Activated CD8-positive, alpha-beta T cell treated with anti-CD3 and anti-CD28 coated beads, Interleukin-2, amount 10 ng/mL, durations not matched to agents 7 days and 5 days (primary cell): ENCODE measurements at places on chromosomes 3 and 15. TPM values are rescaled to one million over a fixed set of nuclear protein-coding genes. Genes with fewer than 3 reads are reported as not detected.

DNA sequence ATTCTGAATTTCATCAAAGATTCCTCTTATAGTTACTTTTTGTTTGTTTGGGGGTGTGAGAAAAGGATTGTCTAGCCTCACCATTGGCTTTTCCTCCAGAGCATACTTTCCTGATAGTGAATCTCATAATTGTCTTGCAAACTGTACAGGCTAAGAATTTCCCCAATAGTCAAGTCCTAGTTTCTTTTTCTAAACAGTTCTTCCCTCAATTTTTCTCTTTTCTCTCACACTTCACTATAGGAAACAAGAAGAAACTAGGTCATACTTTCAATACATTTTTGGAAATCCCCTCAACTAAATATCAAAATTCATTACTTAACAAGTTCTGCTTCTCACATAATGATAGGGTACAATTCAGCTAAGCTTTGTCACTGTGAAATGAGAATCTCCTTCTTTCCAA lies 241.9 kb downstream of the IL20RB start:
- DNase-seq: no peak

GRCh38 chr3:157059181-157059580 lies 100.8 kb downstream of the CCNL1 start:
- DNase-seq: no peak

DNA sequence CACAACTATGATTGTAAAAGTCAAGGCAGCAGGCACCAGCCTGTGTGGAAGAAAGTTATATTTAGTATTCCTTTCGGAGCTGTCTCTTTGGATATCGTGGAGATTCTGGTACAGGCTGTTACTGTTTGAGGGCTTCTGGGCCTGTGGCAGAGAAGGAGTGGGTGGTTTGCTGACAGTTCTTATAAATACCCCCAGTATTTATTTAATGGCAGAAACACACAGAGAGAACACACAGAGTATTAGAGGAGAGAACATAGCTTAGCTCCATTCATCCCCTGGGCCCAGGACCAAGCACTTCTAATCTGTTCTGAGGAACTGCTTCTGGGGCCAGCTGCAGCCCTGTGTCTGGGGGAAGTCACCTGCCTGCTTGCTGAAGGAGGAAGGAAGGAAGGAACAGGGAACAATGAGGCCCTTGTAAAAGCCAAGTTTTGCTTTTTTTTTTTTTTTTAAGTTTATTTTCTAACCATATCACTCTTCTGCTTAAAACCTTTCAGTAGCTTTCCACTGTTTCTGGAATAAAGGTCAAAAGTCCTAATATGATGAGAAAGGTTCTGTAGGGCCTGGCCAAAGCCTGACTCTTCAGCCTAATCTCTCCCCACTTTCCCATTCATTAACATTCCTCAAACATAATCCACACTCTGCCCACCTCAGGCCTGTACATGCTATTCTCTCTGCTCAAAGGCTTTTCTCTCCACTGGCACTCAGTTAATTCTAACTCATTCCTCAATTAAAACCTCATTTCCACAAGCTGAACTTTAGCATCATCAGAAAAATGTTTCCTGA lies 11.8 kb upstream of the PP2D1 start:
- DNase-seq: no peak

DNA sequence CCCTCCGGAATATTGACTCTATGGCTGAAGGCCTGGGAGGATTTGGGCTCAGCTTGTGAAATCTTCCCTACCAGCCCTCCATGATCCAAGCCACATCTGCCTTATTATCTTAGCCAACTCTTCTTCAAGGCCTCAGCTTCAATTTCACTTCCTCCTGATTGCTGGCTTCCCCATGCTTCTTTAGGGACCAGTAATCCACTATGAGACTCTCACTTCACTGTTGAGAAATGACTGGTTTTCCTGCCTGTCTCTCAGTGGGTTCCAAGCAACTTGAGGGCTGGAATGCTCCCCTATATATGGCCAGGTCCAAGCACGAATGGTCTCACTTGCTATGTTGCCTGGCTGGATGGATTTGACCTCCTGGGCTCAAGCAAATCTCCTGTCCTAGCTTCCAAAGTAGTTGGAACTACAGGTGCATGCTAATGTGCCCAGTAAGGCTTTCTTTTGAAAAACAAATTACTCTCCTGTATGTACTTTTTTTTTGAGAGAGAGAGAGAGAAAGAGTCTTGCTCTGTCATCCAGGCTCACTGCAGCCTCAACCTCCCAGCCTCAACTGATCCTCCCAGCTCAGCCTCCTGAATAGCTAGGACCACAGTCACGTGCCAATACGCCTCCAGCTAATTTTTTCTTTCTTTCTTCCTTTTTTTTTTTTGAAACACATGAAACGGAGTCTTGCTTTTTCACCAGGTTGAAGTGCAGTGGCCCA lies 7.9 kb upstream of the PIK3CB start:
- no peak for DNase-seq

DNA sequence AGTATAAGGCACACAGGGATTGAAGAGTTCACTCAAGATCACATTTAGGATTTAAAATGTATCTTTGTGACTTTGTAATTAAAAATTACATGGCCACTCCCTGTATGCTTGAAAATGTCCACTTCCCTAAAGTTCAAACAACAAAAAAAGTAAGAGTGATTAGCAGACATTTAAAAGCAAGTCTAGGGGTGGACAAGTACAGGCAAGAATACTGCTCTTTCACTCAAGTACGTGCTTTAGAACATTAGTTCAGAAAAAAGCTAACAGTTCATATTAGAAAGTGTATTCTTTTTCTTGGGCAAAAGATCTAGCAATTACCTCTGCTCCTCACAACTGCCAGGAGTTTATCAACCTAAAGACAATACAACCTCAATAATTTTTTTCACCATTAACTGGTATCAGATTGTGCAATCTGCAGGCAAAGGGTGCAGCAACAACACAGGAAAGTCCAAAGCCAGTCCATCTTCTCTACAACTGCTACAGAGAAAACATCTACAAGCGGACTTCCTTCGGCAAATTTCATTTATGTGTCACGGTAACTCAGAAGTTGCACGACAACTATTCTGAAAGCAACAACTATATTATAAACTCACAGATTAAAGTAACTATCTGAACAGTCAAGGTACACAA lies 18.1 kb downstream of the CHSY1 start:
- DNase-seq: no peak

DNA sequence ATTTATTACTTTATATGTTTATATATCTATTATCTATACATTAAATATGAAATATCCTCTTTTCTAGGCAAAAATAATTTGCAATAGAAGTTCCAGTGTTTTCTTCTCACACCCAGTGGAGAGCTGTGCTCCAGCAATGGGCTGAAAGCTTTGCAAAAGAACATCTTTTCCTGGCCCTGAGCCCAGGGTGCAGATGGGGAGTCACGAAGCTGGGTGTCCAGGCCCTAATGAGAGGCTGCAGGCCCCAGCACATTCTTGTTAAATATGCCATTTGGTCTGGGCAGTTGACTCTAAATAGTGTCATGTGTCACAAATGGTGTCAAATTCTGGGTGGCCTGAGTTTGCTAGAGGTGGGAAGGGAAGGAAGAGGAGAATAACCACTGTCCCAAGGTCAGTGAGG lies 5.7 kb downstream of the NTRK3 start:
- DNase-seq: no peak

DNA sequence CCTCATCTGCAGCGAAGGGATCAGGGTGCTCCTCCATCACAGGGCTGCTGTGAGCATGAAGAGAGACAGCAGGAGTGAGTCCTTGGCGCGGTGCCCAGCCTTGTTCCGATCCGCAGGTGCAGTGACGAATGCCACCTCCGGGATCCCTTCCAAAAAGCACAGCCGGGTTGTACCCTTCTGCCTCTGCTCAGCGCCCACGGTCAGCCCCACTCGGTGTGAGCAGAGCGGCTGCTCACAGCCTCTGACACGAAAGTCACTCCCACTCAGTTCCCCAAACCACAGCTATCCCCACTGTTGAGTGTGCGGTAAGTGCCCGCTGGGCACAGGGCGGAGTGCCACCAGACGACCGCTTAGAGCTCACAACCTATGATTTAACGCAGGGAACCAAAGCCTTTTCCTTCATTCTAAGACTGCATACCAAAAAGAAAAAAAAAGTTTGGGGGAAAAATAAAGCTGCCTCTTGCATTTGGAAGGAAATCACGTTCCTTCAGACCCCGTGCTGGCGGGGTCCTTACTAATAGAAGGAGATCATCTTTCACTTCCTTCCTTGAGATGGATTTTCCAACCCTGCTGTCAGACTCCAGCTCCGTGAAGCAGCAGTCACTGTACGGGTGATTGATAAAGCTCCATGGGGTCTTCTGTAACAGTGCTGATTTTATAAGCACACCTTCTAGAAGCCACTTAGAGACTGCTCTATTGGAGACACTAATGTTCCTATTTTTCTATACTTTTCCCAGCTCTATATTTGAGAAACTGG lies 34.7 kb upstream of the TUBGCP5 start:
- no peak for DNase-seq

DNA sequence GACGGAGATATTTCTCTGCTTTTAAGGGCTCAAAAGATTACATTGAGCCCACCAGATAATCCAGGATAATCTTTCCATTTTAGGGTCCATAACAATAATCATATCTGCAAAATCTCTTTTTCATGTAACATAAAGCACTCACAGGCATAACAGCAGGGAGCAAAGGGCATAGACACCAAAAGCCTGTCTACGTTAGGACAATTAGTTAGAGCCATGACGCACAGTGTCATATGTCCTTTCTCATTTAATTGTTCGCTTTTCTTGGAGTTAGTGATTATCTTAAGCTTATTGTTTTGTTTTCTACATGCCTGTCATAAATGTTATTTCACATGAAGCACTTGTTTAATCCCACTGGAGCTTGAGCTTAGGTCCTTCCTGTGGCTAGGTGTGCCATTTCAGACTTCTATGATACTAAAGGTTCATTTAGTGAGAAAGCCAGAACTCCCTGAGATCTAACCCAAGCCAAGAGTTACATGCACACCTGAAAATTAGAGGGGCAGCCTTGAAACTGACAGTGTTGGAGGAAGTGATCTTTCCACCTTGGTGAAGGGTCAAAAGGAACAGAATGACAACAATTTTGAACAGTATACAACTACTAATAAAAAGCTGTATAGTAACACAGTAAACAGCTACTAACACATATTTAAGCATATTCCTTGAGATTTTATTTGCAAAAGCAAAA lies 11.7 kb upstream of the HHATL start:
- DNase-seq: no peak

DNA sequence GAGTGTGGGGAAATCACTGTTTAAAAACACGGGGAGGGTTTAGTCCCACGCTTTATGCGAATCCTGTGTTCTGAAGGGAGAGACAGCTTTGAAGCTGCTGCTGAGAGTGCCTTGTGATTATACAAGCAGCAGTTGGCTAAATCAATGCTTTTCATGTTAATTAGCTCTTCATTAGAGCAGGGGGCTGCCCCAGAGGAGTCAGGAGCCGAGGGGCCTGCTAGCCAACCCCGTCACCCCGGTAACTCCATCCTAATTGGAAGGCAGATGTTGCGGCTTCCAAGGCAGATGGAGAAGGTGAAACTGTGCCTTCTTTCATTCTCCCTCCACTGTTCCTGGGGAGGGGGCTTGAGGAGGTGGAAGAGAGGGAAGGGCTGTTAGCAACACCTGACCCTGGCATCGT lies 92.4 kb upstream of the ANKRD34C start:
- DNase-seq: no peak

GRCh38 chr3:140508550-140508949 lies 169.3 kb upstream of the TRIM42 start:
- DNase-seq: no peak

DNA sequence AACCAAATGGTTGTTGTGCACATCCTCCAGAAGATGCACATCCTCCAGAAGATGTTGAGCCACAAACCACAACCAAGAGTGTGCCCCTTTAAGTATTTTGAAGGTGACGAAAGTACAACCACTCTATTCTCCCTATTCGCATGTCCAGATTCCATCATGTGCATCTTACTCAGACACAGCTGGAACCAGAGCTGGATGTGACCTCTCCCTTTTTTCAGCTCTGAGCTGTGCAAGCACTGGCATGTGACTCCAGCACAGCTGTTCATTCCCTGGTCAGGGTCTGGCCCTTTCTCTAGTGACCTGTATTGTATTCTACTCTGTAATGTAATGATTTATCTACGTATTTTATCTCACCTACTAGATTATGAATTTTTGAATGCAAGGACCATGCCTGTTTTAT lies 29.3 kb upstream of the DLG1 start:
- no peak for DNase-seq

DNA sequence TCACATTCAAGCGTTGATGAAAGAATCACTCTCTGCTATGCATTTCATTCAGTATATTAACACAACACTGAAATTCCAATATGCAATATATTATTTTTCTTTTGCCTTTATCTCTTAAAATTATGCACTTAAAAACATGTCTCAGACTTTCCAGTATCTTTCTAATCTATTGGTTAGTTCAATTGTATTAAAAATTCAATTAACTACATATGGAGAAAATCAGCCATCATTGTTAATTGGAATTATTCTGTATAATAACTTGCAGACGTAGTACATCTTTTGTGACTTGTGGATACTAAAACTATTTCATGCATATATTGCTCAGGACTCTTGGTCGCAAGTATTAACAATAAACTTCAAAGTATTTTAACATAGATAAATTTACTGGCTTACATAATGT lies 715.6 kb downstream of the GRM7 start:
- DNase-seq: no peak

- DNase-seq: no peak
Measured at GRCh38 chr15:62880278-62880677, 162.3 kb upstream of the TPM1 start.

- DNase-seq: no peak
Measured at GRCh38 chr3:50806031-50806430, 131.3 kb downstream of the DOCK3 start.

GRCh38 chr3:148223266-148223665 lies 474.4 kb upstream of the AGTR1 start:
- DNase-seq: no peak

Gene TRA2B
- total RNA-seq: 277 TPM

Gene KATNBL1
- total RNA-seq: 44.5 TPM

Gene CCR2
- total RNA-seq: 70.8 TPM

Gene MORC1
- not detected for total RNA-seq

Gene AQP9
- not detected for total RNA-seq

Gene VIPR1
- 9.5 TPM for total RNA-seq

Gene KBTBD12
- not detected for total RNA-seq

Gene CCR5
- total RNA-seq: 38.4 TPM

Gene LTF
- not detected for total RNA-seq

Gene RASL12
- total RNA-seq: not detected

Gene ZNF710
- 22.7 TPM for total RNA-seq

Gene CORO2B
- not detected for total RNA-seq

Gene CLDN18
- total RNA-seq: not detected
